Osteoblast (primary cell): ENCODE measurements at places on chromosomes 5 and 9. TPM values are rescaled to one million over a fixed set of nuclear protein-coding genes. Genes with fewer than 3 reads are reported as not detected.

GRCh38 chr5:138829341-138829740 is 45.8 kb downstream of the LRRTM2 start:
- no peak for DNase-seq

The BTNL8 gene
- not detected in 2 replicates for total RNA-seq

The LCP2 gene
- total RNA-seq: not detected in 2 replicates

The STKLD1 gene
- 0.72 and 1.2 TPM in 2 replicates for total RNA-seq

DNA sequence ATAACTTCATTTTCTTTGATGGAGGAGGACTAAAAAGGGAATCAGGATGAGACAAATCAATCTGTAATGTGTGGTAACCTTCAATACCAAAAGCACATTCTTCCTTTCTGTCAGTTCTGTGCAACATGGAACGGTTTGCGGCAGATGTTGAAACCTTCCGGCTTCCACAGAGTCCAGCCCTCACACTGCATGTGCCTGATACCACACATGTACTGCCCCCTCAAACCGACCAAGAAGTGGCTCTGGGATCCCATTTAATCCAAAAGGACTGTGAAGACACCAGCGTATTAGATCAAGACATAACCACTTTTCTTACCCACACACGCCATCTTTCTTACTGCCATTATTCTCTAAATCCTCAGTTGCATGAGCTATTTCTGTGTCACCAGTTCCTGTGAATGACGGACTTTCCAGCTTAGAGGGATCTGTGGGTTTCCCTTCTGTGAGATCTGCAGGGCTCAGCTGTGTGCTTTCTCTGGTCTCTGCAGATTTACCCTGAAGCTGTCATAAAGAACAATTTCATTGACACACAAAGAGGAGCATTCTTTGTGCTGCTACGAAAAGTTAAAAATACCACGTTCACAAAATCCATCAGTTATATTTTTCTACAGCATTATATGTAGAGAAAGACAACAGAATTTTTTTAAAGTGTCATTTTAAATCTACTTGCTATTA is 25.8 kb downstream of the NSUN2 start:
- no peak for DNase-seq

DNA sequence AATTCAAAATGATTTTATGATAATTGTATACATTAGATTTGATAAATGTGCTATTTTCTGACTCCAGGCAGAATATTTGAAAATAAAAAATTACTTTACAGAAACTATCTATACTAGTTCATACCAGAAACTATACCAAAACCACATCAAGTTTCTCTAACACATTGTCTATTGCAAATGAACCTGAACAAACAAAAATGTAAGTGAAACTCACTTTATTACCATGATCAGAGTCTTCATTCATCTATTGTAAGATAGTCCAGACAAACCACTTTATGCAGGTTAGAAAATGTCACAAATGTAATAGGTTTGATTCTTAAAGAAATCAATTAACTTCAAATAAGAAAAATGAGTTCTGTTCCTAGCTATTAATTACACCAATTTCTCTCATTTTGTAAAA is 99.4 kb downstream of the OXCT1 start:
- no peak for DNase-seq

GRCh38 chr5:17257705-17258273 is 40.4 kb downstream of the BASP1 start:
- DNase-seq: no peak

GRCh38 chr5:178462816-178463215 is 127.4 kb downstream of the COL23A1 start:
- peak; percentile 36 for DNase-seq

The RGS14 gene
- 7.4 and 9.4 TPM in 2 replicates for total RNA-seq

- DNase-seq: no peak
Observed at GRCh38 chr9:87886210-87886932, 3.7 kb downstream of the SPATA31E1 start.

The CETN3 gene
- total RNA-seq: 6.8 and 6.9 TPM in 2 replicates

The SLC31A1 gene
- total RNA-seq: 45.2 and 53.0 TPM in 2 replicates

The SUSD3 gene
- 0.36 and 0.88 TPM in 2 replicates for total RNA-seq

GRCh38 chr5:177473443-177474001 is at the start of gene DBN1:
Gene DBN1 (minus strand): TSS chr5:177473634. CDS start chr5:177473521, 113 bp downstream.
- peak; percentile 99 for DNase-seq

DNA sequence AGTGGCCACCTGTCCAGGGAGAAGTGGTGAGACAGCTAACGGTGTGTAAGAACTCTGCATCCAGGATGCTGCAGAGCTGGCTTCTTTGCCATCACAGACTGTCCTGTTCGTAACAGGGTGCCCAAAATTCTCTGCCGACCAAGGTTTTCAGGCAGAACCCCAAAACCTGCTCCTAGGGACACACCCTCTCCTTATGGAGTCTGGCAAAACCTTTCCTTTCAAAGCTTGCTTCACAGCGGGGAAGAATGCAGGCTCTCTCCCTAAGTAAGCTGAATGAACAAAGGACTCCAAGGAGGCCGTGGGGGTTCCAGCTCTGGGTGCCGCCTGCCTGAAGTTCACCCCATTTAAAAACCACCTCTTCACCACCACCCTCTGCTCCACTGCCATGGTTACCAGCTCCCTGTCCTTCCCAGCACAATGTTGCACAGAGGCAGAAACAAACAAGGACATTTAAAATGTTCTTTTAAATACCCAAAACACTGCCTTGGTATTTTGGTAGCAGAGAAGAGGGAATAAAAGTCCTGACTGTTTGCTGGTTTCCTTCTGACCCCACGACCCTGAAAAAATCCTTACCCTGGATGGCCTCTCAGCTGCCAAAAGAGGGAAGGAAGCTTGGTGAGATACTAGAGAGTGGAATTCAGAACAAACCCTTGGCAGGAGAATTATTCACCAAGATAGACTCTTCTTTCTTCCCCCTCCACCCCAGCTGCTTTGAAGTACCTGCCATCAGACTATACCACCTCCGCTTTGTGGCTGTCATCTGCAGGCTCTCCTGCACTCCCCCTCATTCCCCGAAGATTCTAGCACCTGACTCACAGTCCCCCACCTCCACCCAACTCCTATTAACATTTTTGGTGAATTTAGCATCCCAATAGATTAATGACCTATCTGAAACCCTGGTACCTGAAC is 7.1 kb upstream of the KLF9 start:
- DNase-seq: peak; percentile 75

The SH2D3C gene
- total RNA-seq: 0.29 and 0.36 TPM in 2 replicates

DNA sequence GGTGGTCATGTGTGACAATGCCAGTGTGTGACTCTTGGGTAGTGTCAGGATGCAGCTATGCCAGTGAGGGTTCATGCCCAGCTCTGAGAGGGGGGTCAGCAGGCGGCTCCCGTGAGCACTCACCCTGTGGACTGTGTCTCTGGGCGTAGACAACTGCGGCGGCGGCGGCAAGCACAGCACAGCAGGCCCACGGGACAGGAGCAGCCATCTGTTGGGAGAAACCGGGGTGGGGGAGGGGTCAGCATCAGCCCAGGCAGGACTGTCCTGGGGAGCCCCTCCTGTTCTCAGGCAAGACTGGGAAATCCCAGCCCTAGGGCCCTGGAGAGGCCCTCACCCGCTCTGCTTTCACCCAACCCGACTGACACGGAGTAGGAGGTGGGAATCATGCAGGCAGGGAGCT is 20.8 kb downstream of the CNTFR start:
- no peak for DNase-seq

DNA sequence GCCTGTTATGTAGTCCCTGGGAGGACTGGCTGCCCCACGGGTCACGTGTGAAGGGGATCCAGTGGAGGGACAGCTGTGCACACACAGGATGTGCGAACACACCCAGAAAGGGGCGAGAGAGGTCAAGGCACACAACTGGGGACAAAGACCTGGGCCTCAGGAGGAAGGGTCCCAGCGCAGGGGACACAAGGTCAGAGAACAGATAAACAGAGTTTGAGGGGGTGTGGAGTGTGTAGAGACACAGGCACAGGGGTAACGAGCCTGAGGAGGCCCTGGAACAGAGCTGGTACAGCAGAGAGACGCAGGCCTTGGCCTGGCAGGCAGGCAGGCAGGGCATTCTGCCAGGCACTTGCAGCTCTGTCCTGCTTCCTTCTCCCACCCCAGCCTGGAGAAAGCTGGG is 14.8 kb upstream of the PSMD5 start:
- no peak for DNase-seq

DNA sequence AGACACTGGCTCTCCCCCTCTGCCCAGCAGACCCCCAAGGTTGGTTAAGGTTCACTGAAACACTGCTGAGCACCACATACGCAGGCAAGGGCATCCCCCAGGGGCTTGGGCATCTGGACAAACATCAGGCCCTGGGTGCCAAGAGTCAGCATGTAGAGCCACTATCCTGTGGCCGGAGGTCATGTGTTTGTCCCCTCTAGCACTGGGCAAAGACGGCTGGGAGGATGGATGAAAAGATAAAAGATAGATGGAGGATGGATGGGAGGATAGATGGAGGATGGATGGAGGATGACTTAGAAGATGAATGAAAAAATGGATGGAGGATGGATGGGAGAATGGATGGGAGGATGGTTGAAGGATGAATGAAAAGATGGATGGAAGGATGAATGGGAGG is 216.8 kb upstream of the IER5L start:
- no peak for DNase-seq

The TRIM7 gene
- total RNA-seq: 0.29 and 0.72 TPM in 2 replicates

DNA sequence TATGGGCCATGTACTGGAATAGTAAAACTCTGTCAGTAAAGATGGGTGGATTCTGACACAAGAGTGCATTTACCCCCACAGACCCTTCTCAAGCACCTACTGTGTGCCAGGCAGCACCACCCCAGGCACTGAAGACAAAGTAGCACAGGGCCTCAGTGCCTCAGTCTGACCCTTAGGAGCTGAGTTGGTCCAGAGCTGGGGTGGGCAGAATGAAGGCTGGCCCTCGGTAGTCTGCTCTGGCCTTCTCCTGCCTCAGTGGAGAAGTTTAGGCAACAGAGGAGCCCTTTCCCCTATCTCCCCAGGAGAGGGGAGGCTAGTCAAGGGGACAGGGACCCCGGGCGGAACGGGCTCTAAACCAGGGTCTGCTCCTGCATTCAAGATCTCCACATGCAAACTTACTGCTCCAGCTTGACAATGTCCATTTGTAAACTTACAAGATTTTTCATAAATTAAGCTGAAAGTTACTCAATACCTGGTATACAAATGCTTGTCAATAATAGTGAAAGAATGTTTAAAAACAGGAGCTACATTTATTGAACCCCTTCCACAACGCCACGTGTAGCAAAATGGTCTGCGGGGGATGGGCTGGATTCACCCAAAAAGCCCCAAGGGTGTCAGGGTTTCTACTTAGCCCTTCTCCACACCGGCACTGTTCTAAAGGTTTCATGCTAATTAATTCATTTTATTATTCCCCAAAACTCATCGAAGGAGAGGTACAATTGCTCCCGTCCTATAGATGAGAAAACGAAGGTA is 1.5 kb downstream of the VDAC1 start:
- DNase-seq: no peak

DNA sequence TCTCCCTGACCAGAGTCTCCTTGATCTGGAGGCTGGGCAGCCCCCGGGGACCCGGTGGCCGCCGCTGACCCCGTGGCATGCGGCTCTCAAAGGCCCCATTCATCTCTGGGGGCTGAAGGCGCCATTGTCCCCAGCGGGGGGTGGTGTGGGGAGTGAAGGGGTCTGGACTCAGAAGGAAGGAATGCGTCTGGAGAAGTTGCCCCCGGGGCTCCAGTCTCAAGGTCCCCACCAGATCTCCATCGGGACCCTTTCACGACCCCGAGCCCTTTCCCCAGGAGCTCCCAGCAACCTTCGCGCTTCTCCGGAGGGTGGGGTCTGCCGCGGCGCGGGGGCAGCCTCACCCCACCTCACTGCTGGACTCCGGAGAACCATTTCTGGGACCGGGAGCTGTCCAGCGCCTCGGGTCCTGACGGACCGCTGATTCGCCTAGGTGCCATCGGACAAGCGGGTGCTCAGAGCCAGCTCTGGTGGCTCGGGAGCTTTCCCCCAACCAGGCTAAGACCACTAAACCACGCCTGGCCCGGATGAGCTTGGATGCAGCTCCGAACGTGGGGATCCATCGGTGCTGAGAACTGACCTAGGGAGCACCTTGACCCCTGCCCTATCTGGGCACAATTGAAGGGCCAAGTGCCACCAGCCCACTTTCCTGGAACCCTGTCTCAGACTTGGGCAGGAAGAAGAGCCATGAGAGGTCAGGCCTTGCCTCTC is 5.1 kb upstream of the PCDH1 start:
- DNase-seq: peak; percentile 88
